ENCODE measurements at places on chromosomes 1 and 21.

- DNase-seq: no peak
Observed at GRCh38 chr1:158040323-158040722, 46.9 kb downstream of the KIRREL1 start.

- peak; percentile 83 for DNase-seq
Observed at GRCh38 chr1:173134800-173135199, 72.3 kb downstream of the TNFSF4 start.

DNA sequence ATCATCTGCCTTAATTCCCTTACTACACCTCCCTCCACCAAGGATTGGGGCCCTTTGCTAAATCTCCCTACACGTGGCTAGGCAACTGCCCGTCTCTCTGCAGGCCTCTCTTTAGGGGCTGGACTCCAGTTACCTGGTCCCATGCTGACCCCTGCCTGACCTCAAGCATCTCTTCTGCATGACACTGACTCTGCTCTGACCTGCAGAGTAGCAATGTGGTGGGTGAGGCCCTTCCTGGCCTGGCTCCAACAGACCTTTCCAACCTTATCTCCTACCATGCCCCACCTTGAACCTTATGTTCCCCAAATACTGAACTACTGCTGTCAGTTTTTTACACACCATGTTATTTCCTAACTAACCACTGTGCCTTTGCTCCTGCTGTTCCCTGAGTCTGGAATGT, 45.9 kb upstream of the EPS15 start:
- no peak for DNase-seq

DNA sequence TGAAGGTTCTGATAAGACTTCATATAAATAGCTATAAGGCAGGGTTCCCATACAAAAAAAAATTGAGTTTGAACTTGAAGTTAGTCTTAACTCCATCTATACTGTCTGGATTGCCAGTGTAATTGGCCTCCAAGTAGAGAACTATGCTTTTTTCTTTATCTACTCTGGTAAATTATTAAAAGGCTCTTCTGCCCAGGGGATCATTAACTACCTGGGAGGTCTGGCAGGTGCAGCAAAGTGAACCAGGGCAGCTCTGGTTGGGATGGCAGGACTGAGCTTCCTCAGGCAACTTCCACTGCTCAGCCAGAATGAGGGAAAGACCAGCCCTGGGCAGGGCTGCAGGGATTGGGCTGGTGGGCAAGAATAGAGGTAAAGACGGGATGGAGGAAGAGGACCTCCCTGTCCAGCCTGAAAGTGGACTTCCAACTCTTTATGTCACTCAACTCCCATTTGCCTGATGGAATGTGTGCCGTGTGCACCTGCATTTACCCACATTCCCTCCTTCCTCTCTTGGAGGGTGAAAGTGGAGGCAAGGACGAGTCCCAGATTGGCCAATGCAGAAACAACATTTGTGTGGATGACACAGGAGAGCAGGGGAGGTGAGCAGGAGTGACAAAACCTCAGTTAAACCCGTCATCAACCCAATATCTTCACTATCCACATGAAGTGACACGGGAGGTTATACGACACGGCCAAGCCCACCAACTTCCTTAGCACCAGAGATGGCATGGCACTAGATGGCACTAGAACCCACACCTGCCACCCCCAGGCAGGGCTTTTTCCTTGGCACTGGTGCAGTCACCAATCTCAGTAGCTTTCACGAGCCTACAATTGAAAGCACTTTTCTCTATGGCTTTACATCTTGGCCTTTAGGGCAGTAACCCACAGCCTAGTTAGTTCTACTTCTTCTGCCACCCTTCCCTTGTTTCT, 25.2 kb downstream of the CCN1 start:
- DNase-seq: no peak

- no peak for DNase-seq
Observed at GRCh38 chr1:27152004-27152828, 2.7 kb downstream of the SLC9A1 start.

DNA sequence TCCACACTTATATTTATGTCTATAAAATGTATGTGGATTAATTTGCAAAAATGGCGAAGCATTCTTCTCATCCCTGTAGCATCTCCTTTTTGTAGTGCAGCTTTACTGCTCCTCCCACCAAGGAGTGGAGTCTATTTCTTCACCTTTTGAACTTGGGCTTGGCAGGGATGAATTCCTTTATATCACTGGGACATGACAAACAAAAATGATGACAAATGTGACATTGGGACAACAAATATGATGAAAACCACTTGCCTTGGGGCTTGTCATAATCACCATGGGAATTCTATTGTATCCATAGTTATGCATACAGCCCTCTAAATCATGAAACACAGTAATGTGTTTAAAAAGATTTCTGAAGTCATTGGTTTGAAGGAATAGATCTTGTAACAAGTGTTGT, 155.0 kb downstream of the TNFSF18 start:
- no peak for DNase-seq

- DNase-seq: no peak
Observed at GRCh38 chr21:46155514-46156377, at the start of gene FTCD. FTCD (minus strand) TSS chr21:46155579; CDS start chr21:46155523, 56 bp downstream.

GRCh38 chr1:240111558-240111957, 19.9 kb downstream of the FMN2 start:
- no peak for DNase-seq

DNA sequence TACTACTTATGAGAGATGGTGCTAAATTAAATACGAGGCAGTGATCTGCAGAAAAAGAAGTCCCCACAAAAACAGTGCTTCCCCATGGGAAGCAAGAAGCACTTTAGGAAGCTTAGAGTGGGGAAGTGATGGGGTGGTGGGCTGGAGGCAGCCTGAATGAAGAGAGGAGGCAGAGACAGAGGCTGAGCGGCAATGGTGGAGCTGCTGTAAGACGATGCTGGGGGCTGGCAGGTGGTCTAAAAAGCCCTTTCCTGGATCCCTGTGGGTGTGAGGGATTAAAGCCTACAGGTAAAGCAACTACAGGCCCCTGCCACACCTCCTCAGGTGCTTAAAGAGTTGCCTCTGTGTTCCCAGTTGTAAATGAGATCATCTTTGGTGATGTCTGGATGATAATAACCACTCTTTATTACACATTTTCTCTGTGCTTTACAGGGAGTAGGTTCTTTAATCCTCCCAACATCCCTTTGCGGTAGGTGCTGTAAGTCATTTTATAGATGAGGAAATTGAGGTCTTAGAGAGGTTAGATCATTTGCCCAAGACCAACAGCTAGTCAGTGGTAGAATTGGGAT, 39.2 kb downstream of the CNN3 start:
- DNase-seq: no peak

GRCh38 chr1:84834419-84835064, 58.5 kb downstream of the LPAR3 start:
- DNase-seq: no peak

GRCh38 chr21:26085127-26085526, 85.4 kb downstream of the APP start:
- no peak for DNase-seq

DNA sequence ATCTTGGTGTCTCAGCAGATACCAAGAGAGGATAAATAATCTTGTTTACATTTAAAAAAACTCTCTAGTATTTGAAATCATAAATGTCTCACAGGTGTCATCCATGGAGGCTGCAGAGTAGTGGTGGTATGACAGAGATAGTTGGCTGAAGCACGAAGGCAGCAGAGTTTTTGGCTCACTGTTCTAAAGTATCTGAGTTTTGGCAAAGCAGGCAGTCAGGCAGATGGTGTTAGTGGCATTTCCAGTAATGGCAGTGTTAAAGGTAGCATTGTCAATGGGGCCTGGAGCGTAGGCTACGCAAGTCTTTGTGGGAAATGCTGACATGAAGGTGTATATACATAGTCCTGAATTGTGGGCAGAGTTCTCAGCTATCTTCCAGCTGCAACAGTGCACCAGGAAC, 68.5 kb upstream of the HSD17B7 start:
- no peak for DNase-seq

- DNase-seq: no peak
Observed at GRCh38 chr21:46504666-46505065, 46.0 kb downstream of the DIP2A start.

- no peak for DNase-seq
Observed at GRCh38 chr1:47894410-47895278, 102.5 kb downstream of the TRABD2B start.

DNA sequence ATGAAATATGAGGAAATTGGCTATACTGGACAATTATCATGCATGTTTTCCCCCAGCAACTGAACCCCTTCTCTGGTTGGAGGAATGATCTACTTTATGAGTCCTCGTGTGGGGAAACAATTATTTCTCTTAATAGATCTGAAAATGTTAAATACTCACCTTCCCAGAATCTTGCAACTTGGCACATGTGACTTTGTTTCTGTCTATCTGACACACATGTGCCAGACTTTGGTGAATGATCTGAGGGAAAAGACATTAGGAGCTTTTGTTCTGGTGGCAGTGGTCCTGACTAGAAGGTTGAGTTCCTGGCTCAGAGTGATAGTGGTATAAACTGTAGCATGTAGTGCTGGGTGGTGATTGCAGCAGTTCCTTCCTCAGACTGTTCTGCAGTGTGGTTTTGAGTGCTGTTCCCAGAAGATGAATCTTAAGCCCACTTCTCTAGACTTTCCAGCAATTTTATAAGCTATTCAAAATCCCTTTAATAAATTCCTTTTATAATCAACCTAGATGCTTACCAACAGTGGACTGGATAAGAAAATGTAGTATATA, 59.3 kb upstream of the B3GALNT2 start:
- DNase-seq: no peak

DNA sequence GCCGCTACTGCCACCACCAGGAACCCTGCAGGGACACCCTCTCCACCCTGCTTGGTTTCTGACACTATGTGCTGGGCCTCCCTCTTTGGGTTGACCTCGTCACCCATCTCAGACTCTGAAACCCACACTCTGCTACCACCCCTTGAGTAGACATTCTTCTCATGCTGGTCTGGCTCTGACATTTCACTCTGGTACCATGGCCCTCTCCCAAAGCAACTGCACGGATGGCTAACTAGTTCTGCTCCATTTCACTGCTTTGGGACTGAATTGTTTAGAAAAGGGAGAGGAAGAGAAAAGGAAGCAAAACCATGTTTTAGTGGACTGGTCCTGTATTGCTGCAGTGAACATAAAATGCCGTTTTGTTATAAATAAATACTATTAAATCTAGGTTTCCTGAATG, 137.8 kb downstream of the KCNK2 start:
- DNase-seq: no peak

GRCh38 chr1:214573386-214574318, 22.2 kb upstream of the PTPN14 start:
- no peak for DNase-seq

Measured in NCI-H526 treated with DMSO at 0.1 percent for 48 hours (cell line).